Stimulated activated CD4-positive, alpha-beta T cell treated with anti-CD3 and anti-CD28 coated beads, TNF-alpha, amount 100 ng/mL, for 48 hours (primary cell): ENCODE measurements at places on chromosomes 2 and 18.

DNA sequence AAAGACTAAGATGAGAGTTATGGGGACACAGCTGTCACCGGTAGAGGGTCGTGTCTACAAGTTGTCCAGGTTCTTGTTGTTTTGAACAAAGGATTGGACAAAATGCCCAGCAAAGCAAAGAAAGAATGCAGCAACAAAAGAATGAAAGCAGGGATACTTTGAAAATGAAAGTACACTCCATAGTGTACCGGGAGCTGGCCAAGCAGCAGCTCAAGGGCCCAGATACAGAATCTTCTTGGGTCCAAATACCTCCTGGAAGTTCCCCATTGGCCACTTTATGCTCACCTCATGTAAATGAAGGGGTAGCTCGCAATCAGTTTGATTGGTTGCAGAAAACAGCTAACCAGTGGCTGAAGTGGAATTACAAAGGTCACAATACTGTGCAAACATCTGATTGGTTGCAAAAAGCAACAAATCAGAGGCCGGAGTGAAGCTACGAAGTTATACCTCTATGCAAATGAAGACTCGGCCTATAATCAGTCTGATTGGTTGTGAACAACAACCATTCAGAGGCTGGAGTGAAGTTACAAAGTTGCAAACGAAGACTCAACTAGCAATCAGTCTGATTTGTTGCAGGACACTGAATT lies 474.9 kb upstream of the TMEFF2 start:
- no peak for DNase-seq

- DNase-seq, result no peak
These were observed 94.5 kb upstream of the FN1 start for GRCh38 chr2:215530191-215530968.

DNA sequence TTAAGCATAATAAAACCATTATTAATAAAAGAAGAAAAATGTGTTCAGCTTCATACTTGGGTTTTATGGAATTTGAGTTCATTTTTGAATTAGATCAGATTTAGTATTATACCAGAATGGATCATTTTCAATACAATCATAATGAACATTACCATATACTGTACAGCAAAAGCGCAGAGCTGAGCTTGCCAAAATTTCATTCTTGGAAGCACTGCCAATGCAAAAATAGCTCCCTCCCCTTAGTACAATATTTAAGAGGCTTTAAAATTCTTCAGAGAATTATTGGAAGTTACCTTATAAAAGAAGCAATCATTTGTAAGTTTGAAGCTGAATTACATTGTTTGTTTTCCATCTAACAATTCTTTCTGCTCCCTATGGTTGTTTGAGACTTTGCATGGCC lies 938.1 kb upstream of the SLC39A10 start:
- no peak for DNase-seq

- DNase-seq, result no peak
These were observed 30.7 kb upstream of the LGALSL start for GRCh38 chr2:64423303-64423702.

DNA sequence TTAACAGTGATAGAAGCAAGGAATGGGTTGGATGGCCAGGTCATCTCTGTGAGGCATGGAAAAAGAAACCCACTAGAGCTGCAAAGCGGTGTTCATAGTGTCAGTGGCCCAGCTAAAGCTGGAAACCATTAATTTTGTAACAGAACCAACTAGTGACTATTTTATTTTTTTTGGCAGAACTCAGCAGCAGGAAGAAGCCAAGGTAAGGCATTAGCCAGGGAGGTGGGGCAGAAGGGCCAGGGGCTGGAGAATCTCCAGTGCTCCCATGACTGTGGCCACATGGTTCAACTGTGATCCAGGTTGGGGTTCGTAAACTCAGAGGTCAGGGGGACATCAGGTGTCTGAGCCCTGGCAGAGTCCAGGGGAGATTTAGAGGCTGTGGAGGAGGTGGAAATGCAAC lies 25.9 kb upstream of the YES1 start:
- DNase-seq, result no peak

DNA sequence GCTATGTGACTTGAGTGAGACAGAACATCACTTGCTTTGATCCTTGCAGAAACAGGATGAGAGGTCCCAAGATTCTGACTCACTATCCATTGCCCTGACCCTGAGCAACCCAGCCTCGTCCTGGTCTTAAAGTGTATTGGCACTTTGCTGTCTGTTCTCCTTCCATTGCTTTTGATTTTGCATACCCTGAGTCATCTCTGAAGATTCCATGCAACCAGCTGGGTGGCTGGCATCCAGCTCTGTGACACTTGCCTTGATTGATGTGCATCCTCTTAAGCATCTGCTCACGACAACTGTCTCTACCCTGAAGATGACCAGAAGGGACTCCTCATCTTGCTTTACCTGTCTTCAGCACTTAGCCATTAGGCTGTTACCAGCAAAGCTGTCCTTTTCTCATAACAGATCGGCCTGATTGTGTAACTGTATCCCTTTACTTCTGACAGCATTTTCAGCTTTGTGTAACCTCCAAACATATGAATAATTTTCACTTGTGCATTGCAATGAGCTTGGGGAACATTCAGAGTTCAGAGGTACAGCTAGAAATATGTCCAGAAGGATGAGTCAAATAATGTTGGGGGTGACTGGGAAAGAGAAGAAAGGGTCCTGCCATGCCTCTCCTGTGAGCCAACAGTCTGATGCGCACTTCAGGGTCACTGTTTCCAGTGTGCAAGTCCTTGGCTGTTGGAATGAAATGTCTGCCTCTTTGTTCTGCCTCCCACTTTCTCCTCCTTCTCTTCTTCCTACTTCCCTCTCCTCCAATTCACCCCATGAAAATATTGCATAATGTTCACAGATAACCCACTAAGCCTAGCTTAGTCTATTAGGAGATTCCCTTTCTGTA lies 249.7 kb upstream of the OSR1 start:
- DNase-seq, result no peak

GRCh38 chr2:8602809-8603208 lies 79.0 kb upstream of the ID2 start:
- no peak for DNase-seq

GRCh38 chr18:80046961-80047541 lies 12.8 kb downstream of the RBFA start:
- no peak for DNase-seq

- DNase-seq, result no peak
These were observed 16.5 kb downstream of the AGAP1 start for GRCh38 chr2:235510318-235510717.

- DNase-seq, result peak; percentile 44
These were observed 80.8 kb downstream of the APOB start for GRCh38 chr2:20962939-20963557.

- DNase-seq, result no peak
These were observed 688 bp downstream of the CDH20 start for GRCh38 chr18:61333746-61334490.

DNA sequence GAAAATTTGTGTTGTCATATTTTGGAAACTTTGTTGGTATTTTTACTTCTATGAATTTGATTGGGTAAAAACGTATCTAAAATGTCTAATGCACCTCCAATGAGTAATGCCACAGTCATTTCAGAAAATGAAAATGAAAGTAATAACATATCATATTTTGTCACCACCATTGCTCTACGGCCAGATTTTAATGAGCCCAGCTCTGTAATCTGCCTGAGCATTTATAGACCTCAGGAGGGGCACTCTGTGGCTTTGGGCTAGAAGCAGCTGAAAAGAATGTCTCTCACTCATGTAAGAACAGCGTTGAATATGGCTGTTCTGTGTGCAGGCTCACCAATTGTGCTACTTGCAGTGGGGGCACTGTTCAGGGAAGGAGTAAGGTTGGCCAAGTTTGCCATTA lies 32.7 kb upstream of the ABCA12 start:
- no peak for DNase-seq

DNA sequence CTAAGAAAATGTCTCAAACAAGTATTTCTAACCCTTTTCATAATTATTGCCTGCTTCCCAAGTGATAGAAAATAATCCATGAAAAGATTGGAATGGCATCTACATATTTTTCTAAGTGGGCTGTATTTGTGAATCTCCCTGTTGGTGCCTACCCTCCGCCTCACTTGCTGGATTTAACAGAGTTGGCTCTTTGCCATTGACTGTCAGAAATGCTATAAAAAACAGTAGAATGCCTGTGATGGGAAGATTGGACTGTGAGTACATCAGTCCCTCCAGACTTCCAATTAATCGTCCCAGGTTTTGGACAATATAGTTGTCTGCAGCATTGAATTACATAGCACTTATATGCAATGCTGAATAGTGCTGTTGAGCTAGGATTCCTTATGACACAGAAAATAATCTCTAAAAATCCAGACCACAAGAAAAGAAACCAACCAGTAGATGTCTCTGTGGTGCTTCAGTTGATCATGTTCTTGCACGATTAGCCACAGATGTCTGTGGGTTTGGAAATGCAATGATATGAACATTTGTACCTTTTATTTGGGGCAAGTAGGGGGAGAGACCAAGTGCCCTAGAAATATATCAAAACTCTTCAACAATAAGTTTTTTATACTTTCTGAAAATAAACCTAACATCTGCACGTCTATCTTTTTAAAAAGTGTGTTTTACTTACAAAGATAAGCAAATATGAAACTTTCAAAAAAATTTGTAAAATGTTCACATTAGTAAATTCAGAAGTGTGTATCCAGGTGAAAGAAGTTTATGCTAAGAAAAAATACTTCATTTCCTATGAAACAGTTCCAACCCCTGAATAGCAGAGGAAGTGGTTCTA lies 88.5 kb downstream of the DYNAP start:
- DNase-seq, result no peak

GRCh38 chr2:175743011-175743410 lies 259.1 kb downstream of the LNPK start:
- DNase-seq, result no peak

GRCh38 chr2:8505311-8505920 lies 176.4 kb upstream of the ID2 start:
- DNase-seq, result no peak
